Activated T-cell treated with anti-CD3 and anti-CD28 coated beads, Interleukin-2, amount 50 U/mL, for 1 hour (primary cell): ENCODE measurements at places on chromosomes 3 and 15.

GRCh38 chr15:70578196-70578595, 185.2 kb downstream of the UACA start:
- DNase-seq, result no peak

GRCh38 chr15:99385865-99386264, 134.6 kb downstream of the LRRC28 start:
- no peak for DNase-seq

- no peak for DNase-seq
Measured at GRCh38 chr15:62561059-62561519, 396.0 kb upstream of the C2CD4B start.

DNA sequence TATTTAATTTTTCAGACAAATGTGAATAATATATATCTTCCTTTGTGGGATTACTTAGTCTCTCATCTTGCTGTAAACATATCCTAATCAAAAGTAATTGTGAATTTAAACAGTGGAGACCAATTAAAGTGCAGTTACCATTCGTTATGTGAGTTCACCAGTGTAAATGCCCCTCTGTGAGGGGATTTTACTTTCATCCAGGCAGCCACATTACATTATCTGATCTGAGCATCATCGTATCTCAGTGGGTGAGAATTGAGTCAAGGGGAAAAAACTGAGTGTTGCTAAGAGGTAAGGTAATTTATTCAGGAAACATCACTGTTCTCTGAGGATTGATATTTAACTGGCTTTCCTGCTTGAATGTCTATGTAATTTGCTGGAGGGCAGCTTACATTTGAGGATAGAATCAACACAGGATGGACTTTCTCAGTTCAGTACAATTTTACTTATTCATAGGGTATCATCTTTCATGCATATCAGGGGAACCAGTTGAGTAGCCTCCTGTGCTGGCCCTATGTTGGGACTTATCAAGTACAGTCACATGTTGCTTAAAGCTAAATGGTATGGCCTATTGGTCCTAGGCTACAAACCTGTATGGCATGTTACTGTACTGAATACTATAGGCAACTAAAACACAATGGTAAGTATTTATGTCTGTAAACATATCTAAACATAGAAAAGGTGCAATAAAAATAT, 219.7 kb downstream of the CD47 start:
- no peak for DNase-seq

DNA sequence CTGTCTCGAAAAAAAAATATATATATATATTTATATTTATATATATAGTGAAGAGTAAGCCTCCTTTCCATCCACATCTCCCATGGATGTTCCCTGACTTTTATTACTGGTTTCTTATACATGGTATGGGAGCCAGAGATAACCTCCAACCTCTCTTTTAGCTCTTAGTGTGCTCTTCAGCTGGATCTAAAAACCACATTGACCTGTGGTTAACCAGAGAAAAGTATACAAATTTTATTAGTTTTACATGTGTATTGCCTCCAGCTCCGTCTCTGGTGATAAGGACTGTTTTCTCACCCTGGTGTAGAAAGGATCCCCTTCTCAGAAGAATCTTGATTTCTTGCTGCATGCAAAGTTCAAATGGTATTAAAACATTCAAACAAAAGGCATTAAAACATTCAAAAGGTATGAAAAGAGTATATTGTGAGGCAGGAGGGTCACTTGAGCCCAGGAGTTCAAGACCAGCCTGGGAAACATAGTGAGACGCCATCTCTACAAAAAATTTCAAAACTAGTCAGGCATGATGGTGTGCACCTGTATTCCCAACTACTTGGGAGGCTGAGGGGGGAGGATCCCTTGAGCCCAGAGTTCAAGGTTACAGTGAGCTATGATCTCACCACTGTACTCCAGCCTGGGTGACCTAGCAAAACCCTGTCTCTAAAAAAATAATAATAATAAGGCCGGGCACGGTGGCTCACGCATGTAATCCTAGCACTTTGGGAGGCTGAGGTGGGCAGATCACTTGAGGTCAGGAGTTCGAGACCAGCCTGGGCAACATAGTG, 13.5 kb upstream of the TTBK2 start:
- DNase-seq, result no peak

DNA sequence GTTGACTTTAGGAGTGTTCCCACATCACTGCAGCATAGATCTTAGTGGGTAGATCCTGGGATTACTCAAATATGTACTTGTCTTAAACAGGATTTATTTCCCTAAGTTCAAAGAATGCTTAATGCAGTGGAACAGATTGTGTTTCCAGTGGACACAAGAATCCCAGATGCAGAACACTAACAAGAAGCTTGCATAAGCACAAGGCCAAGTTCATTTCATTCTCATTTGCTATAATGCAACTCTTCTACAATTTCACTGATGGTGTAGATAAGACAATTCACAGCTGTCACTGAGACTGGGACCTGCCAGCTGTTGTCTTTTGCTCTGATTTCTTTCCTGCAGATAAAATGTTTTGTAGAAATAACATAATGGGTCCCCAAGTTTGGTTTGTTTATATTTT, 225.6 kb downstream of the NFKBIZ start:
- DNase-seq, result no peak

DNA sequence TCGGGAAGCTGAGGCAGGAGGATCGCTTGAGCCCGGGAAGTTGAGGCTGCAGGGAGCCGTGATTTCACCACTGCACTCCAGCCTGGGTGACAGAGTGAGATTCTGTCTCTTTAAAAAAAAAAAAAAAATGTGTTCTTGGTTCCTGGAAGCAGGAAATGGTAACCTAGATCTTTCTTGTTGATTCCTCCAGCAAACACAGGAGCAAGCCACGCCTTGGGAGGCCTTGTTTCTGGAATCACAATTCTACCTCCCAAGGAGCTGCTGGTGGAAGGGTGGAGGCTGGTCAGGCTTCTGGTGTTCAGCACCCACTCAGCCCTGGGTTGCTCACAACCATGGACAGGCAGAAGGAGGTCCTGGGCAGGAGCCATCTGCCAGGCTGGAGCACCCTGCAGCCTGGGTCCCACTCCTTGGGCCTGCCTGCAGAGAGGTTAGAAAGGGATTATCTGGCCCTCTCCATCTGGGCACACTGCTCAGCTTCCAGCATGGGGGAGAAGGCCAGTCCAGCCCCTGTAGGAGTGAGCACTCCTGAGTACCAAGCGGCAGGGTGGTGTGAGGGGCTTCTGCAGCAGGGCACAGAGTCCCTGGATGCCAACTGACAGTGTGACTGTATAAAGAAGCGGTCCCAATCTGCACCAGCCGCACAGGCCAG, 65.6 kb downstream of the ABTB1 start:
- DNase-seq, result no peak

GRCh38 chr15:71880276-71880675, 69.9 kb downstream of the NR2E3 start:
- DNase-seq, result no peak

DNA sequence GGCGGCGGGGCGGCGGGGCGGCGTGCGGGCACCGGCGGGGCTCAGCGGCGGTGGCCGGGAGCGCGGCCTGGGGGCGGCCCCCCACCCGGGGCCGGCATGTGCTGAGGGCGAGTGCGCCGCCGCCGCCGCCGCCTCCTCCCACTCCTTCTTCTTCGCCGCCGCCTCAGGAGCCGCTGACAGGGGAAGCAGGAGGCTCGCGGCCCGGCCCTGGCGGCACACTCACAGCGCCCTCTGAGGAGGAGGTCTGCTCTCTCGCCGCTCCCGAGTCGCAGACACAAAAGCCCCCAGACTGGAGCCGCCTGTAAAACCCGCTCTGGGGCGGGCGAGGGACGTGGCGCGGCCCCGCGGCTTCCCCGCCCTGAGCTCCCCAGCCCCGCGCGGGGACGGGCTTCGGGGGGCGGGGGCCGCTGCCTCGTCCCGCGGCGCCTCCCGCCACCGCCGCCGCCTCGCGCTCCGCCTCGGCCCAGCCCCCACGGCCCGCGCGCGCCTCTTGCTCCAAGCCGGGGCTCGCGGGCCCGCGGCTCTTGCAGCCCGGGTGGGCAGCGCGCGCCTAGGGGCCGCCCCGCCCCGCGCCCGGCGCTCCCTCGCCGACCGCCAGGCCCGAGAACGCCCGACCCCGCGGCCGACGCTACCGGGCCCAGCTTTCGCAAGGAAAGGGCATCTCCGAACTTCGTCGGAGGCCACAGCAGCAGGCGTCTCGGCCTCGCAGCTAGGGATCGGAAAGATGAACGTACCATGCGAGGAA, at the start of gene PYGO1:
Gene PYGO1, minus strand, starts transcription at position 276 of the 745 bp plus-strand sequence. CDS start 462 bp downstream, outside the sequence.
- DNase-seq, result peak; percentile 45

DNA sequence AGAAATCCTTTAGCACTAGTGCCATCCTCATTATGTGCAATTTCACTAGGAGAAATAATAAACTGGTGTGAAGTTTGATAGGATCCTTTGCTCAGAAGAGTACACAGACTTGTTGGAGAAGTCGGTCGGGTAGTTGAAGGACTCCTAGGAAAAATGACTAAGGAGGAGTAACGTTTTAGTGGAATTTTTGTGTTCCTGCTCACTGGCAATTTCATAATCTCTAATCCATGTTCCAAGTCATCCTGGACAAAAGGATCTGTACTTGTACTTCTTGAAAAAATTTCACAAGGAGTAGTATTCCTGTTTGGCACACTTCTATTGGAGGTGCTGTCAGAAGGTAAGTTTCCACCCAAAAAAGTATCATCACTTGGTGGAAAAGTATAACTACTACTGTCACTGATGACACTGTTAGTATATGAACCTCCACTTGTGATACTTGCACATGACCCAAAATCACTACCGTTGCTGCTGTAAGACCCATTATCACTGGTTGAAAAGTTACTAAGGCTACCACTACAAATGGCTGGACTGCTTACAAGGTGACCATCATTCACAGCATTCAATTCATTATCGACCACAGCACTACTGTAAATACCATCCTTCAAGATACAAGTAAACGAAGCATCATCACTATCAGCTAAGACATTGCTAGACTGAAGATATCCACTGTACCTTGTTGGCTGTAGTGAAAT, 77.4 kb downstream of the NEDD4 start:
- DNase-seq, result no peak

DNA sequence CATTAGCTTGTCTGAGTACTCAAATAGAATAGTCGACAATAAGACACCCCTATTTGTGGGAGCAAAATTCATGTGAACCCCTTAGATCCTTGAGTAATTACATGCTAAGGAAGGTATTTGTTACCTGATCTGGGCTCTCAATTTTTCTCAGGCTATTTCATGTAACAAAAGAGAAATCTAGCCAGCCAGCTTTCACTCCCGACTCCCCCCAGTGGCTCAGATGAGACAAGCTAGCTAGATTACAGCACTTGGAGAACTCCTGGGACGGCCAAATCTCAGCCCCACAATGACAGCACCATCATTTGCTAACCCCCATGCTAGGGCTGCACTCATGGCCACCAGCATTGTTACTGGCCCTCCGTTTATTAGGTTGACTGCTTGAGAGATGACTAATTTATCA, 41.3 kb downstream of the GLDN start:
- no peak for DNase-seq

DNA sequence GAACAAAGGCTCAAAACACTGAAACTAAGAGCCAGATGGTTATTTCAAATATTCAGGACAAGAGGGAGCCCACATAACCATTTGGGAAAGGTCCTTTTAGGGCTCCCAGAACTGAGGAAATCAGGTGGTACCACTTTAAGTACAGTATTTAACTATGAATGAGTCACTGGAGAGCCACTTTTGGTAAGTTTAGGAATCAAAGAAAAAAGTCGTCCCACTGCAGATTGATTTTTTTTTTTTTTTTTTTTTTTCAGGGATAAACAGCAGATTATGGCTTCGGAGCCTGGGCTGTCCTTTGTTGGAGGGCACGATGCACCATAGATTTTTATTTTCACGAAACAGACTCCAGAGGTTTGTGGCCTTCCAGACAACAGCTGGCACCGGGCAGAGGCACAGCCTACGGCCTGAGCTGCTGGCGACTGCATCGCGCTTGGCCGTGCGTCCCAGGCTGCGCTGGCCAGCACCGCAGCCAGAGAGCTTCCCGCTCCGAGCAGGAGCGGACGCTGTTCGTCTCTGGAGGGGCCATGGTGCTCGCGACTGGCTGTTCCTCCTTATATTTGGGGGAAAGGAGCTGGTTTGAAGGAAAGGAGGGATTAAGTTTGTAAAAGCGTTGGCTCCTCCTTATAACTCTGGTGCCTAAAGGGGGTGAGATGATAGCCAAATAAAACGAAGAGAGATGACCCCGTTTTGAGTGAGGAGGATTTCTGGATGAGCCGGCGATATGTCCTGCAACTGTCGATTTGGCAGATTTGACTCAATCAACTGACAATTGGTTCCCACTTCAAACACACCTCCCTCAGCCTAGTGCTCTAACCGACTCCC, 152.9 kb upstream of the GOLIM4 start:
- DNase-seq, result no peak

- DNase-seq, result no peak
Measured at GRCh38 chr3:136251511-136251910, 1.4 kb downstream of the PCCB start.

DNA sequence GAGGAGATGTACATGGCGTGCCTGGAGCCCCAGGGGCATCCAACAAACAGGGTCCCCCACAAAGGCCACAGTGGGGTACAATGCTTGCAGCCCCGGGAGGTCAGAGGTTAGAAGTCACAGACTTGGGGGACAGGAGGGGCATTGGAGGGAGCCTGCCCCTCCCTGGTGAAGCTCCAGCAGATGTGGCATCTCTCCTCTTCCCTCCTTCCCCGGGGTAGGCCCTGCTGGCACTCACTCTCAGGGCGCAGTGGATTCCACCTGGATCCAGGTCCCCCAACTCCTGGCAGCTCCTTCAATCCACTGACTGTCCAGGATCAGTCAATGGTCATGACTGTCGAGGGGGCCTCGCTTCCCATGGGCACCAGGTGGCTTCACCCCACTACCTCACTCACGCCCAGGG, 32.2 kb downstream of the RGMA start:
- no peak for DNase-seq

- no peak for DNase-seq
Measured at GRCh38 chr3:127044996-127045395, 62.1 kb downstream of the PLXNA1 start.

DNA sequence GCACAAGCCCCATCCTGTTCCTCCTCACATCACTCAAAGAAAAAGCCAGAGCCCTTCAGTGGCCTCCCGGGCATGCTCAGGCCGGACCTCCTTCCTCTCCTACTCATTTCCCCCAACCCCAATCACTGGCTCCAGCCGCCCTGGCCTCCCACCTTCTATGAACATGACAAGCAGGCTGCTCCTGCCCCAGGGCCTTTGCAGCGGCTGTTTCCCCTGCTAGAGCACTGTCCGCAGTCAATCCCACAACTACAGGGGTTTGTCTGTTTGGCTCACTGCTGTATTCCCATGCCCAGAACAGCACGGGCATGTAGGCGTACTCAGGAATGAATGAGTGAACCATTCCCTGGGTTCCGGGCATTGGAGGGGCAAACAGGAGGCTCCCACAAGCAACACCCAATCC, 139.8 kb upstream of the PRR20G start:
- DNase-seq, result no peak

DNA sequence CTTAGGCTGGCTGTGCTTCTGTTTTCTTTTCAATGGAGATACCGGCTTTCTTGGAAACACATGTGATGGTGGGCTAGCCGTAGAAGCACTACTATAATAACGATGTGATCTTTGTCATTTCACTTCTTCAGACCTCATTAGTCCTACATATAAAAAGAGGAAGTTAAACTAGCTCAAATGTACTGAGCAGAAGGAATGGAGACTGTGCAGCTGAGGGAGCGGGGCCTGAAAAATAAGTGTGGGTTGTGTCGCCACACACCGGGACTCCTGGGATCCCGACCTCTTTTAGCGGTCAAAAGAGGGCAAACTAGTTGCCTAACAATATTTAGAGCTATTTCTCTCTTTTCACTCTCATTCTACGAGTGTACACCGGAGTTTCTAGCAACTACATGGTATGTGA, 1.0 kb upstream of the RNF7 start:
- DNase-seq, result no peak

GRCh38 chr3:170024581-170024980, 13.2 kb upstream of the GPR160 start:
- no peak for DNase-seq
